M059J (cell line): ENCODE measurements at places on chromosomes 7 and 10. TPM values are rescaled to one million over a fixed set of nuclear protein-coding genes. Genes with fewer than 3 reads are reported as not detected.

The PRF1 gene
- total RNA-seq = not detected in 2 replicates

GRCh38 chr7:25653384-25653783 lies 425.1 kb upstream of the NPVF start:
- no peak for DNase-seq

The MYO3A gene
- total RNA-seq = not detected in 2 replicates

GRCh38 chr7:70919481-70920073 lies 212.4 kb upstream of the GALNT17 start:
- DNase-seq = no peak

GRCh38 chr7:144019457-144019856 lies 19.3 kb downstream of the OR6B1 start:
- peak; percentile 88 for DNase-seq

The CYP26A1 gene
- total RNA-seq = not detected in 2 replicates

The PRSS37 gene
- total RNA-seq = not detected in 2 replicates

The OR2A5 gene
- total RNA-seq = not detected in 2 replicates

The HABP2 gene
- total RNA-seq = not detected in 2 replicates

DNA sequence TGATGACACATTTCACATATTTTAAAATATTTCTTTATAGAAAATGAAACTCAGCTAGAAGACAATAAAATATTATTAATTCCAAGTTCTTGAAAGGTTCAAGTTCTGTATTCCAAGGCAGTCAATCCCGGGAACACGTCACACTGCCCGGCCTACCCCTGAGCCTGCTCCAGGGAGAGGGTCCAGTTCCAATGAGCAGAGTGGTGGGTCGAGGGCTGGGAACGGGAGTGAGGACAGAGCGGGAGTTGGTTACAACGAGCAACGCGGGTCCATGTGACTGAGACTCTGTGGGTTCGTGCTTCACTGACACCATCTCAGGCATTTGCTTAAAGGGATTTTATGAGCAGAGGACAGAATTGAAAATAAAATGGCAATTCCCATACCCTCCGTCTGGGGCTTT lies 209.4 kb downstream of the TCERG1L start:
- DNase-seq = no peak

DNA sequence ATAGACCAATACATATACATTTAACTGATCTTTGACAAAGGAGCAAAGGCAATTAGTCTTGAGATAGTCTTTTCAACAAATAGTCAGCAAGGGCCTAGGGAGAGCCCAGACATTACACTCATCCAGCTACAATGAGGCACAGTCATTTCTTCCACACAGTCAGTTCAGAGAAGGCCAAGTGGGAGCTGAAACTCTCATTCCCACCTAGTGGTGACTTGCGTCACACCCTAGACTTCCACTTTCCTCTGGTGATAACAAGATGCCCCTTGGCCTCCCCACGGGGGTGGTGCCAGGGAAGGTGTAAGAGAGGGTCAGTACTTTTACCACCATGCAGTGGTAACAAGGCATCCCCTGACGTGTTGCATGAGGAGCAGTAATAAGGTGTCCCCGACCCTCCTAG lies 8.0 kb downstream of the FRMPD2 start:
- DNase-seq = no peak

DNA sequence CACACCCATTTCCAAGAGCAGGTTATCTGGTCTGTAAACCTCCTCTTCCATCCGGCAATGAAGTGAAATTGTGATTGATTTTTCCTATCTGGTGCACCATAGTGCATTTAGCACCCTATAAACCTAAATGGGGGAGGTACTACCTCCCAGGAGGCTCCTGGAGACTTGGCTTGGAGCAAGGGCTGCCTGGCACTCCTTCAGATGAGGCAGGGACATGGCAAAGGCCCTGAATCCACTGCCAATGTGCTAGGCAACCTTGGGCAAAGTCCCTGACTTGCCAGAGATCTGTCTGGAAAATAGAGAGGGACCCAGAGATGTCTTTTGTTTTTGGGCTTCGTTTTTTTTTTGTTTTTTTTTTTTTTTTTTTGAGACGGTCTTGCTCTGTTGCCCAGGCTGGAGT lies 6.7 kb upstream of the GRID1 start:
- DNase-seq = no peak

GRCh38 chr7:29483219-29484104 lies 80.2 kb upstream of the PRR15 start:
- no peak for DNase-seq

The OR9A2 gene
- not detected in 2 replicates for total RNA-seq

DNA sequence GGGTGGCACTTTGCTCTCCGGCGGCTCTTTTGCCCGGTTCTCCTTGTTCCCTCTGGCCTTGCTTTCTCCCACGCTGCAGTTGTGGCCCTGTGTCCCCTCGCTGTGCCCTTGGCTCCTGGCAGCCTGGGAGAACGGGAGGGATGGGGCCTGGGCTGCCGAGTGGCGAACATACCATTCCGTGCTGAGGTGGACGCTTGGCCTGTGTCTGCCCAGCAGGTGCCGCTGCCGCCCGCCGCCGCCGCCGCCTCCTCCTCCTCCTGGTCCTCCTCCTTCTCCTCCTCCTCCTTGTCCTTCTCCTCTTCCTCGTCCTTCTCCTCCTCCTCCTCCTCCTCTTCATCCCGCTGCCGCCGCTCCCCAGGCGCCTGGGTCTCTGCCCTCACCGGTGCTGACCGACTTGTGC lies 36.0 kb downstream of the AGAP3 start:
- no peak for DNase-seq

GRCh38 chr10:81104494-81104893 lies 566.8 kb downstream of the SH2D4B start:
- DNase-seq = no peak

- no peak for DNase-seq
These were observed 5.9 kb downstream of the GRID1 start for GRCh38 chr10:86360657-86361056.

DNA sequence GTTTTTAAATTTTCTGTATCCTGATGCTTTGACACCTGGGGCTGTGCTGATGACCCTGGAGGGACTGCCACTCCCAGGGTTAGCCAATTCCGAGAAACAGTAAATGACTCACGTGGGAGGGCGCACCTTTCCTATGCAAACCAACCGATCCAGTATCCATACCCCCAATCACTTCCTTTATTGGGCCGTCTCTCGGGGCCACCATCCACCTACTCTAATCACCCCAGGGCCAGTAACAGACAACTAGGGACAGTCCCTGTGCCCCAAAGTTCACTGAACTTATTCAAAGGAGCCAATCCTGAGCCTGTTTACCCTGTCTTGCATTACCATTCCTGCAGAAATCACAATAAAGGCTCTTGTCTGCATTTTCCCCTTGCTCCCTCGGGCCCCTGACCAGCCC lies 6.6 kb upstream of the LGI1 start:
- DNase-seq = no peak

The LRRN3 gene
- 5.9 and 7.8 TPM in 2 replicates for total RNA-seq

DNA sequence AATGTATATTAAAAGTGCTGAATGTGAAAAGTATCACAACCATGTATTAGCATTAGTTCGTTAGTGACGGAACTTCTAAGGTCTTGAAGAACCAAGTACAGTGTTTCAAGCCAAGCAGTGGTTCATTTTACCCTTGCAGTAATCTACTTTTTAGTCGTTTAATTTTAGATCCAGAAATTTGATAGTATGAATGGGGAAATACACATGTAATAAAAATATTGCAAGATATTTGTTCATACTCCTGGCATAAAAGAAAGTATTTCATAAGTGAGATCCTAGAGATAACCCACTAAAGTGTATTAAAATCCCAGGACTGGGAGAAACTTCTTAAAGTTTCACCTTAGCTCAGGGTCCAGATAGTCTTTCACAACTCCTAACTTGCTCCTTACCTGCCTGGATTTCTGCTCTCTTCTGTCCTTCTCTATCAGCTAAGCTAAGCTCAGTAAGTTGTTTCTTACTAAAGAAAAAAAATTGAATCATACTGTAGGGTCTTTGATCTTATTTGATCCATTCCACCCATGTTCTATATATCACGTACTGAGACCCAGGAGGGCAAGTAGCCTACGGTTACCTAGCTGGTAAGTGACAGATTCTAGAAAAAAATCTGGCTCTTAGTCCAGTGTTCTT lies 1.5 kb downstream of the BCAP29 start:
- no peak for DNase-seq

GRCh38 chr7:5678295-5679047 lies 103.0 kb downstream of the RNF216 start:
- DNase-seq = no peak

The GATA3 gene
- 2.3 and 3.3 TPM in 2 replicates for total RNA-seq

DNA sequence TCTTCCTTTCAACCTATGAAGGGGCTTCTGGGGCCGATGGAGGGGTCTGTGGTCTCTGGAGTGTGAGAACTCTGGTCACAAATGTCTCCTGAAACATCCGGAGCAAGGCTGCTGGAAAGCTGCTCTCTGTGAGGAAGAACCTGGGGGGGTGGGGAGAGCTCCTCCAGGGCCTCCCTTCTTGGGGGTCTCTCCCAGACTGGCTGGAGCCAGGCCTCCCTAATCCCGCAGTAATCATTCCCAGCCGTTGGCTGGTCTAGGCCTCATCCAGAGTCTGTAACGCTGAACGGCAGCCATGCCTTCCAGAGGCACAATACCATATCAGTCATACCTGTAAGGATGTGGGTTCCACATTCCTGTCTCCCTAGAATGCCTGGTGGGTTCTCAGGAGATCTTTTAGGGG lies 4.4 kb upstream of the LZTS2 start:
- DNase-seq = no peak

- no peak for DNase-seq
These were observed 73.5 kb upstream of the PDSS1 start for GRCh38 chr10:26624006-26624405.

DNA sequence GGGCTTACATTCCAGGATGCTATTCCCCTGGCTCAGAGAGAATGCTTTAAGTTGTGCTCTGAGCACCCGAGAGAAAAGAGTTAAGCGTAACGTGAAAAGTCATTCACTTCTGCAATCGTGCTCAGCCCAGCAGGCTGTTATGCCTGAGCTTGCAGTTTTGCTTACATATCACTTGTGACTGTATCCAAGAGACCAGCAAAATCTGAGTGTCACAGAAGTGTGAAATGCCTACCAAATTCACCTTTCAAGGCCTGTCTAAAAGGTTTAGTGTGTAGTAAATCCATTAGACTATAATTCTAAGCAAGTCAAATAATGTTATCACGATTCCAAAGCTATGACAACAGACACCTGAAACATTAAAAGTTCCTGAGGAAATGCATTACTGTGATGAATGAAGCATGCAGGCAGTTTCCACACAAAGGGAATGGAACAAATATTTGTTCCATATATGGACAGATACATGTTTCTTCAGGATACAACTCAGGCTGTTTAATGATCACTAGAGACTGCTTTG lies 20.1 kb downstream of the ITGB1 start:
- DNase-seq = no peak

DNA sequence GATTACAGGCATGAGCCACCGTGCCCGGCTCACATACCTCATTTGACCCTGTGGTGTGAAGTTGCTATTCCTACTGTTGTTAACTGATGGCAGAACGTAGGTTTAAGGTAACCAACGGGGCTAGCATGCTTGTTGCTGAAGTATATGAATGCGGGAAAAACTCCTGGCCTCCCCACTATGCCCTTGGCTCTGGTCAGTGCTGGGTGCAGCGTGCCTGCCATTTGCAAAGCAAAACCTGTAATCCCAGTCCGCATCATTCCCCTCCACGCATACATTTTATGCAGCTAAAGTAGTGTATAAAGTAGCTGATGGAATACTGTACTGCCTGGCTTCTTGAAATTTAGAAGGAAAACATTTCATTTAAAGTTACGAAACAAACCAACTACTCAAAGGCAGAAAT lies 273.3 kb downstream of the SDK1 start:
- DNase-seq = no peak

- DNase-seq = peak; percentile 67
These were observed 14.3 kb downstream of the ZNF282 start for GRCh38 chr7:149209518-149210269.

DNA sequence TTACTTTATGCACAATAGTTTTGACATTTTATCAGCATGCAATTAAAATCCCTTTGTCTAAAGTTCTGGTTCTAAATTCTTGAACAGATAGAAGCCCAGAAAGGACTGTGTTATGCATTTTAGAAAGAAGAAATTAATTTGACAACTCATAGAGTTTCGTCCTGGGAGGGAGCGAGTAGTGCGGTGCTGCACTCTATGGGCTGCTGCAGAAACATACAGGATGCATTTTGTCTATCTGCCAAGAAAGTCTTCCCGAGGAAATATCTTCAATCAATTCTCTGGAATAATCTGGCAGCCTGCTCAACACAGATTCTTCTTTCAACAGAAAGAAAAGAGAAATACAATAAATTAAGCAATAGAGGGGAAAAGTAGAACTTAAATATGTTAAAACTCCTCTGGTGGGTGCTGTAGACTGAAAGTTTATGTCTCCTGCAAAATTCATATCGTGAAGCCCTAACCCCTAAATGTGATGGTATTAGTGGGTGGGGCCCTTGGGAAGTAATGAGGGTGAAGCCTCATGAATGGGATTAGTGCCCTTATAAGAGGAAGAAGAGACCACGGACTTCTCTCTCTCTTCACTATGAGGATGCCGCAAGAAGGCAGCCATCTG lies 39.0 kb upstream of the IFRD1 start:
- peak; percentile 38 for DNase-seq

DNA sequence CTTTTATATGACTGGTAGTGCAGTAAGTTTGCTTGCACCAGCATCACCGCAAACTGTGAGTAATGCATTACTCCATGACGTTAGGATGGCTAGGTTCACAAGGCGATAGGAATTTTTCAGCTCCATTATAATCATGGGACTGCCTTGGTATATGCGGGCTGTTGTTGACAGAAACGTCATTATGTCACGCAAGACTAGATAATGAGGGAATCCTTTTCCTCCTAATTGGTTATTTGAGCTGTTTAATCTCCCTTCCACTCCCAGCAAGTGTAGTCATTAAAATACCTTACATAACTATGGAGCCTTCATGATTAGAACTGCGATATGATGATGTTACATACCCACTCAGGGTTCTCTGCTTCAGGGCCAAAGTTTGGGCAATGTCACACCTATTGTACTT lies 17.3 kb downstream of the KLLN start:
- DNase-seq = peak; percentile 75

The ADO gene
- 22.4 and 29.8 TPM in 2 replicates for total RNA-seq

GRCh38 chr7:23184709-23185359 lies 3.0 kb downstream of the NUP42 start:
- DNase-seq = peak; percentile 61

DNA sequence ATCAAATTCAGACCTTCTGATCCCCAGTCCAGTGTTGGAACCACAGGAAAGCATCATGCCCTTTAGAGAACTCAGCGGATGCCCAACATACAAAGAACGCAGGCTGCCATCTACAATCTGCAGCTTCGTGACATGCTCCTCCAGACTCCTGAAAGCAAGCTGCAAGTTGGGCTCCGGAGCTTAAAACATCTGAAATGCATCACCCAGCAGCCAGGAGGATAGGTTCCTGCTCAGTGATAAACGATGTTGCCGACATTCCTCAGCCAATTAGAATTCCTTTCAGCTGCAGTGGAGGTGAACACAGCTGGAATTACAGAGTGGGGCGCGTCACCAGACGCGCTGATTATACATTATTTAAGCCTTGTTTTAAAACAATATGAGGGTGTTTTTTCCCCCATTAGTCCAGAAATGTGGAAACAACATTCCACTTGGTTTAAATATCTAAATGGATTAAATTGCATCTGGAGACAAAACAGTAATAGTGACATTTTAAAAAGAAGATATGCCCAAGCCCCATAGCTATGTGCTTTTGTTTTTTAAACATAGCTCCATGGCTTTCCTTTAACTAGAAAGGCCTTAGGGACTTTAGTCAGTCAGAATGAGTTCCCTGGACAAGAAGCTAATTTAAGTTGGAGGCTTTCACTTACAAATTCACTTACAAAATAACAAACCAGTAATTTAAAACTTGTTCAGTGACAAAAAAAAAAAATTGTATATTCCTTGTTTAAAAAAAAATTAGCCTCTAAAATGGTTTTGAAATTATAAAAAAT lies 6.3 kb downstream of the SMURF1 start:
- no peak for DNase-seq

GRCh38 chr7:1944619-1945210 lies 274.6 kb downstream of the ELFN1 start:
- no peak for DNase-seq
